ENCODE measurements at places on chromosomes 16 and 17.

DNA sequence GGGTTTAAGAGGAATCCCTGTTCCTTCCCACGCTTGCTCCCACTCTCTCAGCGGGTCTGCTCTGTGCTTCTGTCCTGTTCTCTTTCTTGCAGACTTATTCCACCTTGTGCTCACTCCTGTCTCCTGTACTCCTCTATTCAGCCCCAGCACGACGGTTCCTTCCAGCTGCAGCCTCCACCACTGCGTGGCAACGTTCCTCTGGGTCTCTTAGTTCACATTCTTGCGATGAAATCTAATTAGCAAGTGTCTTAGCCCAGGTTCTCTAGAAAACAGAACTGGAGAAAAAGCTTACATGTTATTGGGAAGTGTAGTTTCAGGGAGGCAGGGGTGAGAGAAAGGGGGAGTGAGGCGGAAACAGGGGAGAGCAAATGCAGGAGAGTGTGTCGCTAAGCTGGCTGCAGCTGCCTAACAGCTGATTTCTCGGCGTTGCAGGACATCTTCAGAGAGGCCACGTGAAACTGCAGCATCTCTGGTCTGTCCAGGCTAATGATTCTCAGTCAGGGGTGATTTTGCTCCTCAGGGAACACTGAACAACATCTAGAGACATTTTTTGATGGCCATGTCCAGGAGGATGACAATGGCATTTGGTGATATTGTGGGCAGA lies 213.2 kb upstream of the NLRP1 start:
- DNase-seq, result no peak

DNA sequence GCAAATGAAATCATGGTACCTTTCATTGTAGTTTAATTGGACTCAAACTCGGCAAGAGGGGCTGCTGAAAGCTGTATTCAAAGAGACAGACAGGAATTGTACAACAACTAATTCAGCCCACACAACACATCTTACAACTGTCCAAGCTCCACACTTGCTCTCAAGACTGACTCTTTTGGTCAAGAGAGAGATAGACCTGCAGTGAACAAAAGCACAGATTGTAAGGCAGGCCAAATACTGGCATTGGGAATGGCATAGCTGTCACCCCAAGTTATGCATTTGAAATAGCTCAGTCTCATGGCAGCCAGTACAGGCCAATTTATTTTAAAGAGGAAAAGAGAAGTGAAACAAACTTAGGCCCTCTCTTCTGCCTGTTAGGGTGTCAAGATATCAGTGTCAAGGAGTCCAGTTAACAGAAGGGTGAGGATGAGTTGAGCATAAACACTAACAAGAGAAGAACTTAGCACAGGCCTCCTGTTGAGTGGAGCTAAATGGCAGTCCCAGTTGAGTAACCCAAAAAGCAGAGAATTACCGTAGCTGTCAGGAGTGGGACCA lies 215.7 kb downstream of the IRX3 start:
- DNase-seq, result no peak

- DNase-seq, result no peak
Observed at GRCh38 chr16:66171578-66171977, 194.9 kb upstream of the CDH5 start.

DNA sequence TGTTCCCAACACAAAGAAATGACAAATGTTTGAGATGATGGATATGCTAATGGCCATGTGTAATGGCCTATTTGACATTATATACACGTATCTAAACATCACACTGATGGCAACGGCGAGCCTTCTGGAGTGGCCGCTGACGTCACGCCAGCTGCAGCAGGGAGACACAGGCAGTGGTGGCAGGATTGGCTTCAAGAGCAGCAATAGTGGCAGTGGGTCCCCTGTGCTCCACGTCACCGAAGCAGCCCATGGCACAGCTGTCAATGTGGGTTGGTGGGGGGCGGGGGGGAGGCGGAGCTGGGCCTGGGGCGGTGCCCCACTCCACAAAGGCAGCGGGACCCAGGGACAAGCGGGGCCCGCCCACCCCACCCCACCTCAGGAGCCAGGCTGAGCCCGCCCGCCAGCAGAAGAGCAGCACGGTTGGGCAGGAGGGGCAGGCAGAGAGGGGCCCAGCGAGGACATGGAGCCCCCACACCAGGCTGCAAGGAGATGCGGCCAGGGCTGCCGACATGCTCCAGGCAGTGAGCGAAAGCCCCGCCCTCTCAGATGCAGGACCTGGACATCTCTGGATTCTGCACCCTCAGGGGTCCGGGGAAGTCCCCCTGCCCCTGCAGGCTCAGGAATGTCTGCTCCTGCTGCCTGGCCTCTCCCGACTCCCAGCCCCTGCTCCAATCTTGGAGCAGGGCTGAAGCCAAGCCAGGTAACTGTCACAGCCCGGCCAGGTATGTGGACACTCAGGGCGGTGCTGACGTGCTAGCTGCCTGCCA lies 64.6 kb downstream of the USP32 start:
- peak; percentile 78 for DNase-seq

DNA sequence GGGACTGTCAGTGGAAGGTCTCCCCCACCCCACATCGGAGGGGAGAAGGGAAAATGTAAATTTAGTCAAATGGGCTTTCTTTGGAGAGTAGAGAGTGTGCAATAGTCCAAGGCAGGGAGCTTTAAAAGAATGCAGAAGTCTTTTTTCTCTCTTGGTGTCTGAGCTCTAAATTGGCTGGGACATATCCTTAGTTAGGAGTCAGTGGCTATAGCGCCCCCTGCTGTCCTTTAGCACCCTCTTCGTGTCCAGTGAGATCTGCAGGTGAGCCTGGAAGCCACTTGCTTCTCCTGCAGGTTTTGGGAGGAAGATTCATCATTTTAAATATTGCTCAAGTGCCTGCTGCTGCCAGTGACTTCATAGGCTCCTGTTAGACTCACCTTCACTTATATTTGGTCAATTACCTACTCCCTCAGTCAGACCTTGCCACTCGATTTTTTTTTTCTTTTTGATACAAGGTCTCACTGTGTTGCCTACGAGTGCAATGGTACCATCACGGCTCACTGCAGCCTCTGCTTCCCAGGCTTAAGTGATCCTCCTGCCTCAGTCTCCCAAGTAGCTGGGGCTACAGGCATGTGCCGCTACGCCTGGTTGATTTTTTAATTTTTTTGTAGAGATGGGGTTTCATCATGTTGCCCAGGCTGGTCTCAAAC lies 174.8 kb downstream of the PRKCB start:
- peak; percentile 66 for DNase-seq

- DNase-seq, result no peak
Observed at GRCh38 chr17:80113033-80113484, 11.7 kb downstream of the GAA start.

DNA sequence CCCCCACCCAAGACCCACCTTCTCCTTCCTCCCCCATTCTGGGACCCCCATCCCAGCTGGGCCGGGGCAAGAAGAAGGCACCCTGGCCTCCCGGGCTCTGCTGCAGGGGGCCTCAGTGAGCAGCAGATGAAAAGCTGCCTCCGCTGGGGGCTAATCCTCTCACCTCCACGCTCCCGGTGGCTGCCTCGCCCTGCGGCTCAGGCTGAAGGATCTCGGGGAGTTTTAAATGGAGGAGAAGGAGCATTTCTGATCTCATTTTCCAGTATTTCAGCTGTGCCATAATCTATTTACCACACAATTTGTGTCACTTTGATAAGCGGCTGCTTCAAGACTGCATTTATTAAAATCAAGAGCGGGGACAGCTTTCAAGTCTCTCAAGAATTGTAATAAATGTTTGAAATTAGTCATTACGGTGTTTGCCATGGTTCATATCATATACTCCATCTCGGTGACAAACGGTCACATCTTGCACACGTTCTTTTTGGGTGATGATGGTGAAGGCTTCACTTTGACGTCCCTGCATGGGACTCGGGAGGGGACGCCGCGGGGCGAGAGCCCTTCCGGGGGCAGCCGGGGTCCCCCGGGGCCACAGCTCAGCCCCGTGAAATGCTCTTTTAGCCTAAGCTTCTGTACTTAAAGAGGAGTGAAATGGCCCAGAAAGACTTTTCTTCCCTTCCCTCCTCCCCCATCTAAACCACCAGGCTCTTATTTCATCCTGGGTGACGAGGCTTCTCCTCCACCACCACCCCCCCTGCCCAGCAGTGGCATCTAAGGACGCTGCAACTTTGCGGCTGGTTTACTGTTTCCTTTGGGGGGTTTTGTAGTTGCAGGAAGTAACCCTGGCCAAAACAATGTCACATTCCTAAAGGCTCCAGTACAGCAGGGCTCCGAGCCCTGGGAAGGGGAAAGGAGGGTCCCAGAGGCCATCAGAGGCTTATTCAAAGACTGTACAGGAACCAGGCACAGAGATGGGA lies 313.1 kb upstream of the TNRC6C start:
- DNase-seq, result no peak

- DNase-seq, result no peak
Observed at GRCh38 chr17:35807371-35808144, 1.7 kb upstream of the TAF15 start.

DNA sequence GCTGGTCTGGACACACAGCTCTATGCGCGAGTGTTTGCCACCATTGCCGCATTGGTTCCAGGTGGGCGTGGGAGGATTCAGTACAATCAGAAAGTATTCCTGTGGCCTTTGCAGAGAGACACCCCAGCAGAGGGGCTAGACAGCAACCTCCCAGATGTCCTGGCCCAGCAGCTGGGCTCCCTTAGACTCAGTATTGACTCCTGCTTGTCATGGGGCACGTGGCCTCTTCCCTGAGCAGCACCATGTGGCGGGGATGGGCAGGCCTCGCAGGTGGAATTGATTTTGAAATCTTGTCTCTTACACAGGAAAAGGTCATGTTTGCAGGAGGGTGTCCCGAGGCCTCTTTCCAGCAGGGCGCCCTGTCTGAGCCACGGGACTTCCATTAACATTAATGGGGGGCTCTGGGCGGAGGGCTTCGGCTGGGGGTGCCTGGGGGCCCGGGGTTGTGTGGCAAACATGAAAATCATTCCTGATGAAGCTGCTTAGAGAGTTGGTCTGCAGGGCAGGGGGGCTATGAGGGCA lies 96.4 kb downstream of the C16orf78 start:
- no peak for DNase-seq

DNA sequence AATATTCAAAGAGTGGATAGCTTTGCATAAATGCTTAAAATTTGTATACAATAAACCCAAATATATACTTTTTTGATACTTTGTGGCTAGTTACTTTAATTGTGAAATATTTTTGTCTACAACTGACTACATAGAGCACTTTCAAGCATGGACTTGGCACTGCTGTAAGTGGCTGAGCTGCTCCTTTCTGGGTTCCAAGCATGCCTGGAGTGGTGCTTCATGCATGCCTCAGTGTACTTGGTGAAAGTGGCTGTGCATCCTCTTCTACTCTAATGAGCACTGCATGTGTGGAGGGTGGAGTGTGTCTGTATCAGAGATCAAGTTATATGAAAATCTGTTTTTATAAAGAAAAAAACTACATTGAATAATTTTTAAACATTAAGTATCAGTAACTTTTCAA lies 94.1 kb downstream of the OMG start:
- no peak for DNase-seq

- DNase-seq, result no peak
Observed at GRCh38 chr17:74447628-74448159, 15.8 kb downstream of the GPRC5C start.

GRCh38 chr17:428414-428813 lies 75.8 kb upstream of the RPH3AL start:
- no peak for DNase-seq

DNA sequence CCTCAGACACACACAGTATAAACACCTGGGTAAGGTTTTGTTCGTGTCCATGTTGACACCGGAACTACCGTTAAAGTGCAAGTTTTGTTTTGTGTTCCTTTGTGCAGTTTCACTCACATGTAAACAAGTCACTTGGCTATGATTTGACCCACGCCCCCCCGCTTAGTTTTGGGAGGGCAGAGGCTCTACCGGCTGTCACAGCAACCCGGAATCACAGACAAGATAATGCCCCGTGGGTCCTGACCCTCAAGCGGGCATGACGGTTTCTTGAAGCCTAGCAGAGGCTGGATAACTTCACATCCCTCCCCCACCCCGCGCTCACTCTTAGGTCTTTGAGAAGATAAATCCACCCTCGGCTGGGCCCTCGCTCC lies 1.7 kb downstream of the RASD1 start:
- DNase-seq, result no peak

DNA sequence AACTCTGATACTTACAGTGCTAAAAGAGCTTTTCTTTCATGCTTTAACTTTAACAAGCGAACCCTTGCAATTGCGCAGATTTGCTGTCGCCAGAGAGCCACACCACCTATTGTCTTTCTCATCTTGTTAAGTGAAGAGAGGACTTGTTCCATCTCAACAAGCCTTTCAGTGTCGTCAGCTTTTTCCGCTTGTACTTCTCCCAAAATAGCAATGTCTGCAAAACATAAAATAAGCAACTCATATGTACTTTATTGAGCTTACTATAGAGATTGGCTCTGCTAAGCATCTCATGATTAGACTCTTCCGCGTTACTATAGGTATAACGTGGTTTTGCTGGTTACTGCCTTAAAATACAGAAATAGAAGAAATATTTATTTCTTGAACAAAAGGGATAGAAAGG lies 51.9 kb downstream of the ABCA8 start:
- DNase-seq, result no peak

DNA sequence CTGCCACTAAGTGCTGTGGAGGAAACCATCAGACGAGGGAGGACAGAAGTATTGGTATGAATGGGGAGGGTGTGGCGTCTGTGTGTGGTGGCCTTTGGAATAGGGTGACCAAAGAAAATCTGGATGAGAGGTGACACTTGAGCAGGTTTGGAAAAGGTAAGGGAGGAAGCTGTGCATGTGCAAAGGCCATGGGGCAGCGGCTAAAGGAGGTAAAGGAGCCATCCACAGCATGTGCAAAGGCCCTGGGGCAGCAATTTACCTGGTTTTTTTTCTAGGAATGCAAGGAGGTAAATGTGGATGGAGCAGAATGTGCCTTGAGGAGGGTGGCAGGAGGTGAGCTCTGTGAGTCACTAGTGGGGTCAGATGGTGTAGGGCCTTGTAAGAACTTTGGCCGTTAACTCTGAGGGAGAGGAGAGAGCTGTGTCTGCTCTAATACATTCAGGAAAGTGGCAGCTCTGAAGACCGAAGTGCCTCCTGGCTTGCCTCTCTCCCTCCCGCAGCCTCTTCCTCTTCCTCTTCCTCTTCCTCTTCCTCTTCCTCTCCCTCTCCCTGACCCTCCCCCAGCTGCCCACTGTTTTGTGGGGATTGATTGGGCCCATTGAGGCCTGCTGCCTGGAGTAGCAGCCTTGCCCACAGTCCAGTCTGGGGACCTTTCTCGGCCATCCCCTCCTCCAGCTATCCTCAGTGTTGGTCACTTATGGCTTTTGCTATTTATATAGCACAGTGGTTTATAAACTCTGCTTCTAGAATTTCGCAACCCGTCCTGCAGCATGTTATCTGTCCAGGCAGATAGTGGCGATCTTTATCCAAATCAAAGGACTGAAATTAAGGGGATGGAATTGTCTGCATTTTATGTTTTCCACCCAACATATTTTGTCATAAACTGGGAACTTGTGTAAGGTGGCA lies 38.7 kb downstream of the CMIP start:
- DNase-seq, result no peak

DNA sequence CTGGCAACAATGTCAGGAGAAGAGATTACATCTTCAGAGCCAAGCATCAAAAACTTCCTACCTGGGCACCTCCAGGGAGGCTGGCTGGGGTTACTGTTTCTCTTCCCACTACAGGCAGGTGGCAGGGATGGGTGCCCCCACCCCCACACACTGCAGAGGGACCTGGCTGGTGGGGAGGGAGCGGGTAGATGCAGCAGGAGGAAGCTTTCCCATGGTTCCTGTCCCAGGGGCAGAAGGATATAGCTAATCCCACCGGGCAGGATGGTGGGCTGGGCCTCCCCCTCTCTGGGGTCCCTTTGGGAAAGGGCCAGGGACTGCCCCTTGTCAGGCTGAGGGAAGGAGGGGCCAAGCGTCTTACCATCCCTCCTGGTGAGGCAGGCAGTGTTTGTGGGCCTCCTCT lies 16.7 kb upstream of the MTMR4 start:
- DNase-seq, result no peak
